Stimulated activated CD4-positive, alpha-beta T cell treated with anti-CD3 and anti-CD28 coated beads, Interleukin-1b, Interleukin-23, amount 100 ng/mL, for 24 hours (primary cell): ENCODE measurements at places on chromosomes 3 and 15.

- DNase-seq: no peak
These were observed 47.0 kb downstream of the OSBPL10 start for GRCh38 chr3:31934018-31934417.

GRCh38 chr3:66411961-66412887 is 88.6 kb downstream of the LRIG1 start:
- no peak for DNase-seq

DNA sequence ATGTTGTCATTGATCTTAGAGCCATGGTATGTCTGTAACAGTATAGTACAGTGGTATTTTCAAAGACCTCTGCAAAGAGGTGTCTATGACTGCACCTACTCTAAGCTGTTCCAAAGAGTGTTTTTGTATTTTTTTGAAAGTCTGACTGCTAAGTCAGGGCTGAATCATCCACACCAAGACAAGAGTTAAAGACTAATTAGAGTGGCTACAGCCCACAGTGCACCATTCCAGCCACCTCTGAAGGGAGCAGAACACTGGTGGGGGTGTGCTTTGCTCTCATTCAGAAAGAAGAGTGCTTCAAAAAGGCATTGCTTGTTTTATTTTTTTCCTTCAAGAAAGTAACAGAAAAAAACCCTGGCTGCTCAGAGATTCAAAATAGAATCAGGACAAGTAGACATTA is 301.4 kb downstream of the GABRG3 start:
- no peak for DNase-seq

DNA sequence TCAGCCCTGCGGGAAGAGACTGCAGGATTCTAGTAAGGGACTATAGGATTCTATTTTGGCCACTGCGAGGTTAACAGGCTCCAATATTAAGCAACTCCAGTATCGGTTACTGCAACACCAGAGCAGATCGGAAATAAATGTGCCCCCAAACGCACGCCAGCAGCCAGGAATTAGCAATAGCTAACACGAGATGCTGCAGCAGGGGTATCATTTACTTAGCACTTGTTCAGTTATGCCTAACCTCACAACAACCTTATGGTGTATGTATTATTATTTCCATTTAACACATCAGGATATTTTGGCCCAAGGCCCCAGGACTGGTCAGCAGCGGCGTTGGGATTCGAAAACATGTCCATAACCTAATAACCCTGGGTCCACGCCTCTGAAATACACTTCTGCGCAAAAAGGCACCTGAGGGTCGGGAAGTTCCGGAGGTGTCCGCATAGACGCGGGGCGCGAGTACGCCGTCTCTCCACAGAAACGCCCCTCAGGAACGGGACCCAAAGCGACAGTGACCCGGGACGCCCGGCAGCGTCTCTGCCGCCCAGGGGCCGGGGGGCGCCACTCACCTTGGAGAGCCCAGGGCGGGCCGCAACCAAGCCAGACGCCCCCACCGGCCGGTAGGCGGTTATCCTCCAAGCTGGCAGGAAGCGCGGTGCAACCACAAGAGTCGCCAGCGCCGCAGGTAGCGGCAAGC is 681 bp downstream of the PIK3CB start:
- no peak for DNase-seq

- DNase-seq: no peak
These were observed 854.1 kb downstream of the NAALADL2 start for GRCh38 chr3:175713268-175713667.

- no peak for DNase-seq
These were observed 196.7 kb upstream of the TPRG1 start for GRCh38 chr3:188974856-188975599.

DNA sequence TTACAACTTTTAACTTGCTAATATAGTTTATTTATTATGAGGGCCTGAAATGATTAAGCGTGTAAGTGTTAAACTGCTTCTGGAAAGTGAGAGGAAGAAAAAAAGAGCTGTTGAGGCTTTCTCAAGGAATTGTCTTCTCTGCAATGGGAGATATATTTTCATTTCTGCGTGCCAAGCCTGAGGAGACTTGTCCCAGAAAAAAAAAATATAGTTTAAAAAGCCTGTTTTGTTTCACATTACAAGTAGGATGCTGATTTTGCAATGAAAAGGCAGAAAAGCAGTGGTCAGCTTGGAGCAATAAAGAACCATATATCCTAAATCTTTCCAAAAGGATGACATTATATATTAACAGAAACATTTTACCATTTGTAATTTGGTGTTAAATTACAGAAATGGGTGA is 115.5 kb downstream of the GMNC start:
- DNase-seq: no peak
